ENCODE measurements at places on chromosomes 11 and 22. TPM values are rescaled to one million over a fixed set of nuclear protein-coding genes. Genes with fewer than 3 reads are reported as not detected.

The UCP3 gene
- total RNA-seq = not detected

The B3GAT1 gene
- not detected for total RNA-seq

The MS4A15 gene
- total RNA-seq = not detected

The KCNK4 gene
- total RNA-seq = not detected

The PRSS23 gene
- 95.0 TPM for total RNA-seq

The SLC7A4 gene
- 2.0 TPM for total RNA-seq

The BAIAP2L2 gene
- 0.35 TPM for total RNA-seq

The EXPH5 gene
- total RNA-seq = 4.8 TPM

The ACR gene
- total RNA-seq = not detected

The EHD1 gene
- total RNA-seq = 43.7 TPM

The SCGB1C1 gene
- total RNA-seq = not detected

The MYH9 gene
- total RNA-seq = 720 TPM
